Activated CD4-positive, alpha-beta T cell treated with anti-CD3 and anti-CD28 coated beads, Interleukin-2, amount 10 ng/mL, durations not matched to agents 7 days and 5 days (primary cell): ENCODE measurements at places on chromosomes 3 and 15. TPM values are rescaled to one million over a fixed set of nuclear protein-coding genes. Genes with fewer than 3 reads are reported as not detected.

GRCh38 chr3:175672119-175672689 lies 813.1 kb downstream of the NAALADL2 start:
- no peak overlapping the region for H3K4me3 ChIP-seq
- H3K36me3 ChIP-seq: no peaks in the 10 kb centered on the region
- no peaks in the 10 kb centered on the region for H3K27me3 ChIP-seq
- no peak for DNase-seq
- H3K4me1 ChIP-seq: no peaks in the 10 kb centered on the region

DNA sequence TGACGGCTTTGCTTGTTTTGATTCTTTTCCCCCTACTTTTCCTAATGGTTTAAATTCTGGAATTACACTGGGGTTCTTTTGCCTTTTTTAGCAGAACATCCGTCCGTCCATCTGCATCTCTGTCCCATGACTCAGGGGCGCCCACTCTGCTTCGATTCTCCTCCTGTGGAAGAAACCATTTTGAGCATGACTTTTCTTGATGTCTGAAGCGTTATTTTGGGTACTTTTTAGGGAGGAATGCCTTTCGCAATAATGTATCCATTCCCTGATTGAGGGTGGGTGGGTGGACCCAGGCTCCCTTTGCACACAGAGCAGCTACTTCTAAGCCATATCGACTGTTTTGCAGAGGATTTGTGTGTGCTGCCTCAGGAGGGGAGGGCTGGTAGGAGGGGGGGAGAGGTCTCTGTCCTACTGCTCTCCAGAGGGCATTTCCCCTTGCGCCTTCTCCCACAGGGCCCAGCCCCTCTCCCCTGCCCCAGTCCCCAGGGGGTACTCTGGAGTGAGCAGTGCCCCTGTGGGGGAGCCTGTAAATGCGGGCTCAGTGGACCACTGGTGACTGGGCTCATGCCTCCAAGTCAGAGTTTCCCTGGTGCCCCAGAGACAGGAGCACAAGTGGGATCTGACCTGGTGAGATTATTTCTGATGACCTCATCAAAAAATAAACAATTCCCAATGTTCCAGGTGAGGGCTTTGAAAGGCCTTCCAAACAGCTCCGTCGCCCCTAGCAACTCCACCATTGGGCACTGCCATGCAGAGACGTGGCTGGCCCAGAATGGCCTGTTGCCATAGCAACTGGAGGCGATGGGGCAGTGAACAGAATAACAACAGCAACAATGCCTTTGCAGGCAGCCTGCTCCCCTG lies 19.5 kb upstream of the BSN start:
- H3K27me3 ChIP-seq: no peaks in the 10 kb centered on the region
- DNase-seq: no peak
- H3K36me3 ChIP-seq: peaks cover 18% of the 10 kb centered on the region
- H3K27ac ChIP-seq: no peak overlapping the region
- H3K4me3 ChIP-seq: no peak overlapping the region

DNA sequence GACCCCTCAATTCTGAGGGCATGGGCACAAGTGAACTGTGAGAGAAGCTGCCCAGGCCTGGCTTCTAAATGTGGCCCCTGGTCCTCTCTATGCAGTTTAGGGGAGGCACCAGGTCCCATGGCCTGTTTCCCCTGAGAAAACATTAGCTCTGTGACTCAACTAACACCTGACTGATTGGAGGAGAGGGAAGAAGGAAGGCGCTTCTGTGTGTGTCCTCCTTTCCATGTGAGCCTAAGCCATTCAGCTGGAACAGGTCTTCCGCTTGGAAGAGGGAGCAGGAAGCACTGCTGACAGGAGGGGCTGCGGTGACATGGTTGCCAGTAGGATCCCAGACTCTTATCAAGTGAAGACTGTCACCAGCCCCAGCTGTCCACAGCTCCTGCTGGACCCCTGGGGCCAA lies 79.5 kb downstream of the MYLK start:
- no peaks in the 10 kb centered on the region for H3K36me3 ChIP-seq
- DNase-seq: no peak
- H3K4me1 ChIP-seq: no peaks in the 10 kb centered on the region
- H3K4me3 ChIP-seq: no peak overlapping the region

- H3K27ac ChIP-seq: no peak overlapping the region
- no peaks in the 10 kb centered on the region for H3K36me3 ChIP-seq
- no peak overlapping the region for H3K4me3 ChIP-seq
- H3K27me3 ChIP-seq: peaks cover 4% of the 10 kb centered on the region
- no peaks in the 10 kb centered on the region for H3K4me1 ChIP-seq
These were observed 204.6 kb downstream of the OPA1 start for GRCh38 chr3:193797566-193797965.

- no peak overlapping the region for H3K27ac ChIP-seq
- H3K4me3 ChIP-seq: no peak overlapping the region
- peaks cover 31% of the 10 kb centered on the region for H3K27me3 ChIP-seq
- H3K36me3 ChIP-seq: no peaks in the 10 kb centered on the region
- DNase-seq: no peak
- H3K4me1 ChIP-seq: no peaks in the 10 kb centered on the region
These were observed 81.2 kb downstream of the ZNF621 start for GRCh38 chr3:40605960-40606359.

DNA sequence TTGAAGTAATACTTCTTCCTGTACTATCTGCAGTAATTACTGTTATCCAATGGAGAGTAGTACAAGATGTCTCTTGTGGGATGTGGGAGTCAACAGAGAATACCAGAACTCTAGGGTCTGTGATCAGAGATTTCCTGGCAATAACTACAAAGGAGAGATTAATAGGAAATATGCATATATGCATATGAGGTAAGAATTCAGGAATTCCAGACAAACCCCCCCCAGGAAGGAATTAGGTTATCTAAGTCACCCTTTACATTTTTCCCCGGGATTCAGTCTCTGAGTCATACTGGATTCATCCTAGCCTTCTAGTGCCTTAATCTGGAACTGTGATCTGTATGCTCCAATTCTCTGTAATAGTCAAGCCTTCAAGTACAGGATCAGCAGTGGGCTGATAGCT lies 49.4 kb downstream of the GTF2E1 start:
- no peaks in the 10 kb centered on the region for H3K36me3 ChIP-seq
- no peaks in the 10 kb centered on the region for H3K4me1 ChIP-seq
- H3K27ac ChIP-seq: no peak overlapping the region

- no peaks in the 10 kb centered on the region for H3K36me3 ChIP-seq
- H3K27ac ChIP-seq: no peak within 1 kb of the TSS
- H3K4me3 ChIP-seq: no peak within 1 kb of the TSS
These were observed at the start of gene CNTN3 for GRCh38 chr3:74614107-74614967. Gene CNTN3 (minus strand): TSS chr3:74614659. CDS start chr3:74521112, 93,547 bp downstream.

Gene MESP2
- total RNA-seq: not detected

- H3K4me1 ChIP-seq: no peaks in the 10 kb centered on the region
- H3K36me3 ChIP-seq: no peaks in the 10 kb centered on the region
- H3K4me3 ChIP-seq: no peak overlapping the region
- no peak overlapping the region for H3K27ac ChIP-seq
These were observed 6.8 kb upstream of the TAMM41 start for GRCh38 chr3:11853450-11853849.

Gene SH3GL3
- not detected for total RNA-seq

GRCh38 chr3:40054568-40055222 lies 245.3 kb downstream of the MYRIP start:
- DNase-seq: no peak
- H3K4me1 ChIP-seq: no peaks in the 10 kb centered on the region
- H3K36me3 ChIP-seq: no peaks in the 10 kb centered on the region
- H3K27ac ChIP-seq: no peak overlapping the region
- no peak overlapping the region for H3K4me3 ChIP-seq

Gene SPRED1
- total RNA-seq: 0.29 TPM

Gene STRIT1
- not detected for total RNA-seq

DNA sequence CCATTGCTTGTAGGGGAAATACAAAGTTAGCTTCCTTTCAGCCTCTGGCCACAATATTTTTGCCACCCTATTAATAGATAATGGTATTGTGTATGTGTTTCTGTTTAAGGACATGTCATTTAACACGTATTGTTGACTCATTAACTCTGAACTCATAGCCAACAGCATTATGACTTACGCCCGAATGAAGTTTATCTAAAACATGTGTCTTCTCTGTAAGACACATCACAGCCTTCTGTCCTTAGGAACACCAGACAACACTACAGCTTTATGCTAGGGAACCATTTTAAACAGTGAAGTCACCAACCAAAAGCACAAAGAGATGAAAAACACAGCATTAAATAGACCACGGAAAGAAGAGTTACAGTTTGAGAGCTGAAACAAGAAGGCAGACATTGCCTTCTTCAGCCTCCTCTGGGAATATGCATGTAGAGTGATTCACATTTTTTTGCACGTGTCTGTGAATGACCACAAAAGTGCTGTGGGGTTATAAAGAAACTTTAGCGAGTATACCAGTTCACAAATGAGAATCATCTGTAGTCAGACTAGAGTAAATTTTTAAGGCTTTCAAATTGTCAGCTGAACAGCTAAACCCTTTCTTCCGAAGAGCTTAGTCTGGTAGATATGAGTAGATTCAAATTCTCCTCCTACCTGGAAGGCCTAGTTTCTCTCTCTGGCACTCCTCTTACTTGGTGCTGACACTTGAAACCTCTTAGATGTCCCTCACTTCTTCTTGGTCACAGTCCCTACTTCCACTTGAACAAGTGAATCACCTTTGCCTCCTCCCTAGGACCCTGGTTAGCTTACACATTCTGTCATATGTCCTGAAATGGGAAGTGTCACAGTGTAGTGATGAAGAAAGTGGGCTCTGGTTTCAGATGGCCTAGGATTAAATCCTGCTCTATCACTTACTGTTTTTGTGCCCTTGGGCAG lies 32.2 kb downstream of the MCTP2 start:
- no peak overlapping the region for H3K27ac ChIP-seq

Gene MIX23
- total RNA-seq: 29.4 TPM

Gene NCBP2
- total RNA-seq: 53.4 TPM

- no peak overlapping the region for H3K27ac ChIP-seq
- no peak overlapping the region for H3K4me3 ChIP-seq
- H3K4me1 ChIP-seq: no peaks in the 10 kb centered on the region
- H3K36me3 ChIP-seq: peaks cover 28% of the 10 kb centered on the region
- H3K27me3 ChIP-seq: no peaks in the 10 kb centered on the region
These were observed 10.8 kb downstream of the CDAN1 start for GRCh38 chr15:42726114-42726513.

DNA sequence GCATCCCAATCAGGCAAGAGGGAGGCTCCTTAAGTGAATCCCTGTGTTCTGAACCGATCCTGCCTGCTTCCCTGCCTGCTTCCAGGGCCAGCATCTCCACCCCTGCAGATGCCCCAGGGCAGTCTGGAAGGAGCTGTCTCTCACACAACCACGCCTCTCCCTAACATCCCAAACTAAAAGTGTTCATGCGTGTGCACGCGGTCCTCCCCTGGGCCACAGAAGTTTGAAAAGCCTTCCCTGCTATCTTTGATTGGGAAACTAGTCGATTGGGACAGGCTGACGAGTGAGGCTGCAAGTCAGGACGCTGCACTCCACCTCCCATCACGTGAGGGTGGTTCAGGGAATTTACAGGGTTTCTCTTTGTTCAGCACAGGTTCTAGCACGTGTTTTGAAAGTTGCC lies 340.9 kb upstream of the ICE2 start:
- DNase-seq: no peak
- no peak overlapping the region for H3K27ac ChIP-seq
- no peak overlapping the region for H3K4me3 ChIP-seq
- no peaks in the 10 kb centered on the region for H3K36me3 ChIP-seq

DNA sequence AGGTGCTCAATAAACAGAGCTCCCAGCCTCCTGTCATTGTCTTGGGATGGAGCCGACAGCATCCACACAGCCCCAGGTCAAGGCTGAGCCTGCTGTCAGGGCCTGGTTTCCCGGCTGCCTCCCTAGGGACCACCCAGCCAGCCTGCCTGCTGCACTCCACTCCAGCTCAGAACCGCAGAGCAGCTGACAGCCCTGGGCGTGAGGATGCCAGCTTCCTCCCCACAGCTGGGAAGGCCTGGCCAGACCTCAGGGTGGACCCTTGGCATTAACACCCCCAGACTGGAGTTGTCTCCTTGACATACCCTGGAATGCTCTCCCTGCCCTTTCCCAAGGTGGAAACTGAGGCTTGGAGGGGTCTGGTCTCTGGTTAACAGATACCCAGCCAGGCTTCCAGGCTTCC lies 112.0 kb downstream of the WNT7A start:
- H3K27ac ChIP-seq: no peak overlapping the region
- H3K4me1 ChIP-seq: peaks cover 16% of the 10 kb centered on the region
- H3K4me3 ChIP-seq: no peak overlapping the region
- H3K27me3 ChIP-seq: no peaks in the 10 kb centered on the region
- H3K36me3 ChIP-seq: no peaks in the 10 kb centered on the region
- DNase-seq: no peak

Gene PRRT3
- 4.8 TPM for total RNA-seq

DNA sequence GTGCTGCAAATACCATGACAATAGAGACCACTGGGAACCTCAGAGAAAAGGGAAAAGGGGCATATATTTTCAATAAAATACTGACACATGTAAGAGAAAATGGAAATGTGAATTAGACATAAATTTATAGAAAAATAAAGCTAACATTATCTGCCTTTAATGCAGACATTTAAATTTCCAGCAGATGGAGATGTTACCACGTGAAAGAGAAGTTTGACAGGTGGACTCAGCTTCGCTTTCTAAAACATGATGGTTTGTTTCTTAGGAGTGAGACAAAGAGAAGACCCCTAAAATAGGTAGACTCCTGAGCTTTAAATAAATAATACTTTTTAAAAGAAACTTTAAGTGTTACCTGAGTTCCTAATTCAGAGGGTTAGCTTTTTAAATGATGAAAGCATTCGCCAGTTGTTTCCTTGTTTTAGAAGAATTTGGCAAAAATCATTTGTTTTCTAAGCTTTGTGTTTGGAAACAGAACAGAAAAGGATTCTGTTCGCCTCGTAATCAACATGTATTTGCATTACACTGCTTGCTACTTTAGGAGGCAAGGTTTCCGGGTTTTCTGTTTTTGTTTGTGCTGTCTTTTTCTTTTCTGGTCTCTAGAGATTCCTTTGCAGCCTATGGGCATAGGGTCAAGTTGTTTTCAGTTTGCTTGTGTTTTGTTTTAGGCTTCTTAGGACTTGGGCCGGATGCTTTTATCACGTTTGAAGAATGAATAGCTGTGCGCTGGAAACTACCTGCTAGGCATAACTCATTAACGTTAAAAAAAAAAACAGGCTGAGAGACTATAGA lies 271.4 kb downstream of the THSD4 start:
- no peaks in the 10 kb centered on the region for H3K4me1 ChIP-seq
- H3K27me3 ChIP-seq: peaks cover 34% of the 10 kb centered on the region
- H3K4me3 ChIP-seq: no peak overlapping the region
- H3K27ac ChIP-seq: no peak overlapping the region
- no peak for DNase-seq
- no peaks in the 10 kb centered on the region for H3K36me3 ChIP-seq

- H3K27me3 ChIP-seq: peaks cover 26% of the 10 kb centered on the region
- H3K36me3 ChIP-seq: no peaks in the 10 kb centered on the region
- no peak for DNase-seq
- no peaks in the 10 kb centered on the region for H3K4me1 ChIP-seq
- H3K27ac ChIP-seq: no peak overlapping the region
These were observed 39.7 kb upstream of the VEPH1 start for GRCh38 chr3:157542711-157543500.

Gene HES1
- 2.7 TPM for total RNA-seq

DNA sequence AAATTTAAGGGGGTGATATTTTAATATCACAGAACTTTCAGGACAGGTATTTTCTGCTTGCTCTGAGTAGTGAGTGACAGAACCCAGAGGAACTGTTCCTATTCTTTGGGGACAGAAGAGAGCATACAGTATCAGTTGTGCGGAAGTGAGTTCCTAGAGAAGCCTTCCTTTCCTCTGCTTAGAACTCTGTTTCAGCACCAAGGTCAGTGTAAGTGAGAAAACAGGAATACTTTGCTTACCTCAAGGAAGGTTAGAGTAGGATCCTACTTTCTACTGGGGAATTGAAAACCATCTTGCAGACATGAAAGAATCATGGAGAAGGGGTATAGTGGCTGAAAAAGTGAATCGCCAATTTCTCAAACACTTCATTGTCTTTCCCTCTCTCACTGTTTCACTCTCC lies 542.4 kb downstream of the SQOR start:
- H3K4me3 ChIP-seq: no peak overlapping the region
- no peaks in the 10 kb centered on the region for H3K36me3 ChIP-seq
- no peaks in the 10 kb centered on the region for H3K4me1 ChIP-seq
- DNase-seq: no peak
- no peaks in the 10 kb centered on the region for H3K27me3 ChIP-seq
- H3K27ac ChIP-seq: no peak overlapping the region
